ENCODE measurements at places on chromosomes 12 and 14. TPM values are rescaled to one million over a fixed set of nuclear protein-coding genes. Genes with fewer than 3 reads are reported as not detected.

DNA sequence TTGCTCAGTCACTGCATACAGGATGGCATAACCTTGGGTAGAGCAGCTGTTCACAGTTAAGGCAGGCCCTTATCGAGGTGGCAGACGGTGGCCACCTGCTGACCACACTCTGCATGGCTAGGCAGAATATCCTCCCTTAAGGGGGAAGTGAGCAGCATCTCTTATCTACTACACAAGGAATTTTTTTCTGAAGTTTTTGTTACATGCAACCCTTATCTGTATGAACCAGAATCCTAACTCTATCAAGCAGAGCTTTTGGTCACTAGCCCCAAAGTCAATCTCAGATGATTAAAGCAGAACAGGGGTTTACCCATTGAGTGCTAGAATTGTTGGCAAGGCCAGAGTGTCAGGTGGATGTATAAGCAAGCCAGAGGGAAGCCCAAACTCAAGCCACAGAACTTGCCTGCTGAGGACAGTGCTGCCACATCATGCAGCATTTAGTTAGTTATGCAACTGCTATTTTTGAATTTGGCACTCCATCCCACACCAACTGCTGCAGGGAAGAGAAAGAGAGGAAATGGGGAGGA, 192.8 kb downstream of the TBX5 start:
- H3K4me1 ChIP-seq, result peaks cover 19% of the 10 kb centered on the region
- peaks cover 5% of the 10 kb centered on the region for H3K27me3 ChIP-seq
- H3K27ac ChIP-seq, result peak overlapping the region; percentile 60
- no peaks in the 10 kb centered on the region for H3K36me3 ChIP-seq

- no peak overlapping the region for H3K4me3 ChIP-seq
- no peaks in the 10 kb centered on the region for H3K4me1 ChIP-seq
- H3K36me3 ChIP-seq, result no peaks in the 10 kb centered on the region
- H3K27me3 ChIP-seq, result peaks cover 9% of the 10 kb centered on the region
- H3K27ac ChIP-seq, result no peak overlapping the region
Observed at GRCh38 chr12:101931498-101932326, 54.3 kb downstream of the DRAM1 start.

KLHL33 gene
- total RNA-seq, result 0.33 TPM

KRT86 gene
- total RNA-seq, result not detected

- H3K36me3 ChIP-seq, result peaks cover 27% of the 10 kb centered on the region
- H3K4me3 ChIP-seq, result no peak overlapping the region
- peaks cover 6% of the 10 kb centered on the region for H3K4me1 ChIP-seq
- no peak overlapping the region for H3K27ac ChIP-seq
- no peaks in the 10 kb centered on the region for H3K27me3 ChIP-seq
Observed at GRCh38 chr14:35571598-35571997, 37.6 kb downstream of the INSM2 start.
